ENCODE measurements at places on chromosomes 11 and 22. TPM values are rescaled to one million over a fixed set of nuclear protein-coding genes. Genes with fewer than 3 reads are reported as not detected.
A peak's percentile ranks its signal among the peaks of the same experiment; 100 is the strongest.

- no peak for DNase-seq
Observed at GRCh38 chr11:2924381-2924780, 4.8 kb downstream of the PHLDA2 start.

GRCh38 chr11:76837696-76838677 is 22.7 kb upstream of the ACER3 start:
- peak; percentile 59 for DNase-seq

DNA sequence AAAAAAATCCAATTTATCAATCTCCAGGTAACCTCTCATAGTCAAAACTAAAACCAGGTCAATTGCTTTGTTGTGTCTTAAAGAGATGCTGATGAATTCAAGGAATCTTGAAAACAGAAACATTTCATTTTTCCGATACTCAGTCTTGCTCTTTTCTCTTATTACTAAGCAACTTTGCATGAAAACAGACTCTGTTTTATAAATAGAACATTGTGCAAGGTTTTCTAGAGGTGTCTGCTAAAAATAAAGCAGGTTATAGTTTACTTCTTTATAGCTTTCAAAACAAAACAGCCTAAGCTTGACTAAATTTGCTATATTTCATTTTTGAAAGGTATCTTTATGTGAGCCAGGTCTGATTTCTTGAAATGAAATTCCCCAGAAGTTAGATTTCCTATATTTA is 109.3 kb downstream of the ARL14EP start:
- no peak for DNase-seq

DNA sequence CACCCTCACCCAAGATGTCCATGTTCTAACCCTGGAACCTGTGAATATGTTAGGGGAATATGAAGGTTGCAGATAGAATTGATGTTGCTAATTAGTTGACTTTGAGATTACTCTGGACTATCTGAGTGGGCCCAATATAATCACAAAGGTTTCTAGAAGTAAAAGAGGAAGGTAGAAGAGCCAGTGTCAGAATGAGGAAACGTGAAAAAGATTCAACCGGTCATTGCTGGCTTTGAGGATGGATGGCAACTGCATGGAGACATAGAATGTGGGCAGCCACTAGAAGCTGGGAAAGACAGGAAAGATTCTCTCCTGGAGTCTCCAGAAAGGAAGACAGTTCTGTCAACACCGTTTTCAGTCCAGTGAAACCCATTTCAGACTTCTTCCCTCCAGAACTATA is 86.6 kb downstream of the CLPB start:
- DNase-seq = no peak

- no peak for DNase-seq
Observed at GRCh38 chr11:38043060-38043459, 1445.0 kb upstream of the RAG2 start.

DNA sequence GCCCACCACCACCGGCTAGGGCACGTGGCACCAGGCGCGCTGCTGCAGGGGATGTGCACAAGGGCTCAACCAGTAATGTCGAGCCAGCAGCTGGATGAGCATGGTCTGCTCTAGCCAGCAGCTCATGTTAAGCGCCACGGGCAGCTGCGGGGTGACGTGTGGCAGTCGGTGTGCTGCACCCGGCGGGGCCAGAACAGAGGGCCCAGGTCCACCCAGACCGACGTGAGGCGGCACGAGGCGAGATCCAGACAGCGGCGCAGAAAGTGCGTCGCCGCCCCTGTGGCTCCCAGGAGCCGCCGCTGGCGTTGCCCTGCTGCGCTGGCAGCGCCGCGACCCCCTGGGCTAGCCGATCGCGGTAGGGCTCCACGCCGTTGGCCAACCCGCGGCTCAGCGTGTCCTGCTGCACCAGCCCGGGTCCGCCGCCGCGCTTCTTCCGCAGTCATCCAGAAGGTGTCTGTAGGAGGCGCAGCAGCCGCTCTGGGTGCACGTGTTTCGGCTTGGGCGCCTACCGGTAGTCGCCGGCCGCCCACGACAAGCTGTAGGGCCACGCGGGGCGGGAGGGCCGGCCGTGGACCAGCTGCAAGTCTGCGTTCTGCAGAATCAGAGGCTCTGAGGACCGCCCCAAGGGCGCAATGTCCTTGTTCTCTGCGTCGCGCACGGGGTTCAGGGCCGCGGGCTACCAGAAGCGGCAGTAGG is 4.6 kb upstream of the GALR3 start:
- DNase-seq = peak; percentile 84

GRCh38 chr22:22210889-22211833 is 33.4 kb upstream of the VPREB1 start:
- no peak for DNase-seq

- no peak for DNase-seq
Observed at GRCh38 chr11:63567044-63567840, 4.1 kb upstream of the PLAAT2 start.

DNA sequence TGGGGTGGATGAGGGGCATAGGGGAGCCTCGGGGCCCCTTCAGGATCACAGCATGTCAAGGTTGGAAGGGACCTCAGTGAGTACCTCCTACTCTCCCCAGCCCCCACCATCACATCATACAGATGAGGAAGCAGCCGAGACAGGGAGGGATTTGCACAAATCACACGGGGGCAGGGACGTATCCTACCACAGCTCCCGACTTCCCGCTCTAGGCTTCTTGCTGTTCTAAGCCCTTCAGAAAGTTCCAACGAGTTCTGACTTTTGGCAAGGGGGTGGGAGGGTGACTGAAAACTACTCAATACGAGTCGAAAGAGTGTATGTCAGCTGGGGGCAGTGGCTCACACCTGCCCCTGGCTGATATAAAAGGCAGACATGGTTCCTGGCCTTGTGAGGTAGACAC is 4.7 kb upstream of the RAD9A start:
- DNase-seq = no peak

- DNase-seq = no peak
Observed at GRCh38 chr11:4891996-4892640, 10.4 kb downstream of the OR51T1 start.

DNA sequence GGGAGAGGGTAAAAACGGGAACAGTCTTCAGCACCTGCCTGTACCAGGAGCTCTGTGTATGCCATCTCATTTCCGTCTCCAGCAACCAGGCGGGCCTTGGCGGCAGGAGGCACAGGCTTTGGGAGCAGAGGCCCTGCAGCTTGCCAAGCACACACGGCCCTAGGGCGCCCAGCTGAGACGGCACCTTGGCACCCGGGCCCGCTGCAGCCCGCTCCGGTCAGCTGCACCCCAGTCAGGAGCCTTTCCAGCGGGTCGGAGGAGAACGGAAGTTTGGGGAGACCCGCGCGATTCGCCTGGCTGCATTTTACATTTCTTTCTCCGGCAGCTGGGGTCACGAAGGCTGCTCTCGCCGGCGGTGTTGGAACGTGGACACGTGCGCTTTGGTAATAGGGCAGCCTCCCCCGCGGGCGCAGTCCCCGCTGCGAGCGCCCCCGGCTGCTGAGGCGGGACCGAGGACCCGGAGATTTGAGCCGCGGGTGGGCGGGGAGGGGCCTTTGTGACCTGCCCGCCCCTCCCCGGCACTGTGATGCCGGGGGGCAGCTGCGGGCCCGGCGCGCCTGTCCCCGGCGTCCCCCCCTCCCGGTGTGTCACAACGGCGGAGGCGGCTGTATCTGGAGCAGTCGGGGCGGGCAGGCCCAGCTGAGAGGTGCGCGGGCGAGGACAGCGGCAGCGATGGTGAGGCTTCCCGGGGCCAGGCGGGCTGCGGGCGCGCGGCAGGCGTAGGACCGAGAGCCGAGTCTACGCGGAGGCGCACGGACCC is at the start of gene TUBA8:
TUBA8 (plus strand) TSS at position 616 of the 760 bp plus-strand sequence; CDS start at position 673, 57 bp downstream.
- DNase-seq = peak; percentile 83

DNA sequence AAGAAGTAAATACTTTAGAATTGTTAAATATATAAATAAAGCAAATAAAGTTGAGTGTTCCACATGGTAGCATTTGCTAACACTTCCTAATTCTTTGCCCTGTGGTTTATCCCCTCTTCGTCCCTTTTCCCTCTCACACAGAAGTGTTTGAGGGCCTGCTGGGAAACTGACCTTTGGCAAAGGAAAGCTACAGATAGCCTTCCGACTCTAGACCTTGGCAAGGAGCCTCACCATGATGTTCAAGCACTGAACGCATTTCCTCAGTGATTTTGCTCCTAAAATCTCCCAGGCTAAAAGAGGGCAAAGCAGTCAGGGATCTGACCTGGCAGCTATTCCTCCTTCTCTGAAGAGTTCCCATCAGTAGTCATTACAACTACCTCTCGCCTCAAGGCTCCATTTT is 52.5 kb upstream of the HORMAD2 start:
- DNase-seq = peak; percentile 36

- DNase-seq = peak; percentile 39
Observed at GRCh38 chr22:46695346-46696228, 42.5 kb downstream of the CERK start.

- DNase-seq = peak; percentile 97
Observed at GRCh38 chr11:63920126-63920938, 3.4 kb upstream of the RCOR2 start.

The FOSL1 gene
- total RNA-seq = 0.69 TPM

The ALDH3B1 gene
- 5.1 TPM for total RNA-seq

The HIRA gene
- total RNA-seq = 11.6 TPM

The DBX1 gene
- not detected for total RNA-seq

The ENTHD1 gene
- total RNA-seq = not detected

The F2 gene
- total RNA-seq = 0.19 TPM

All from right cardiac atrium (tissue), 5 donors.